ENCODE measurements at places on chromosomes 12 and 14.

DNA sequence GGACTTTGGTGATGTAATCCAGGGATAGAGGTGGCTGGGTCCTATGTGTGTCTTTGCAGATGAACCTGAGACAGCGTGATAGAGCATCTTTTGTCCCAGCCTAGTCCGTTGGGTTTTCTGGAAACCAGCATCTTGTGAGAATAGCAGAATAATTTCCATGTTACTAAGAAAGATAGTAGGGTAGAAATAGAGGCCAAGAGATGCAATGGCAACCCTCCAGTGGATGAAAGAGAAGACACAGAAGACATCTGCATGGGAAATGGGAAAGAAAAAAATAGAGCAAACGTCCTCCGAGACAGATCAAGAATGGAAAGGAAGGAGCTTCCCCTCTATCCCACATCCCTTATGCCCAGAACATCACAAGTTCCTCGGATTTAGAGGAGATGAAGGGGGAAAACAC lies 409.3 kb upstream of the TMEM132C start:
- DNase-seq: no peak

GRCh38 chr14:86521843-86522242 lies 991.9 kb downstream of the FLRT2 start:
- DNase-seq: no peak

GRCh38 chr12:131309700-131310099 lies 356.0 kb downstream of the ADGRD1 start:
- DNase-seq: no peak

GRCh38 chr12:113403435-113404415 lies at the start of gene SDS:
SDS (minus strand) TSS chr12:113403887; CDS start chr12:113399708, 4,179 bp downstream.
- no peak for DNase-seq

GRCh38 chr12:122062832-122063693 lies 15.5 kb upstream of the MLXIP start:
- DNase-seq: no peak

DNA sequence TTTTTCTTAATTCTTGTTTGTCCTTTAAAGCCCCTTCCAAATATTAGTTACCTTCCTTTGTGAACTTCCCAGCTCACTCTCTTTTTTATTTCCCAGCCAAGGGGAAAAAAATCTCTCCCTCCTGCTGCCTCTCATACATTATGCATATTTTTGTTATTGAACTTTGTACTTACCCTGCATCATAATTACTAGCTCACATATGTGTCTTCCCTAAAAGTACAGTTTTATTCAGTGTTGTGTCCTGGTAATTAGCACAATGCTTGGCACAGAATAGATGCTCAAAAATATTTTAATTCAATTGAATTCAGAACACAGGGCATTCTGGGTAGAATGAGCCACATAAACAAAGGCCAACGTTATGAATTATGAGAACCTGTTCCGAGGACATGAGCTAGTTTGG lies 91.9 kb downstream of the SCN8A start:
- DNase-seq: no peak

DNA sequence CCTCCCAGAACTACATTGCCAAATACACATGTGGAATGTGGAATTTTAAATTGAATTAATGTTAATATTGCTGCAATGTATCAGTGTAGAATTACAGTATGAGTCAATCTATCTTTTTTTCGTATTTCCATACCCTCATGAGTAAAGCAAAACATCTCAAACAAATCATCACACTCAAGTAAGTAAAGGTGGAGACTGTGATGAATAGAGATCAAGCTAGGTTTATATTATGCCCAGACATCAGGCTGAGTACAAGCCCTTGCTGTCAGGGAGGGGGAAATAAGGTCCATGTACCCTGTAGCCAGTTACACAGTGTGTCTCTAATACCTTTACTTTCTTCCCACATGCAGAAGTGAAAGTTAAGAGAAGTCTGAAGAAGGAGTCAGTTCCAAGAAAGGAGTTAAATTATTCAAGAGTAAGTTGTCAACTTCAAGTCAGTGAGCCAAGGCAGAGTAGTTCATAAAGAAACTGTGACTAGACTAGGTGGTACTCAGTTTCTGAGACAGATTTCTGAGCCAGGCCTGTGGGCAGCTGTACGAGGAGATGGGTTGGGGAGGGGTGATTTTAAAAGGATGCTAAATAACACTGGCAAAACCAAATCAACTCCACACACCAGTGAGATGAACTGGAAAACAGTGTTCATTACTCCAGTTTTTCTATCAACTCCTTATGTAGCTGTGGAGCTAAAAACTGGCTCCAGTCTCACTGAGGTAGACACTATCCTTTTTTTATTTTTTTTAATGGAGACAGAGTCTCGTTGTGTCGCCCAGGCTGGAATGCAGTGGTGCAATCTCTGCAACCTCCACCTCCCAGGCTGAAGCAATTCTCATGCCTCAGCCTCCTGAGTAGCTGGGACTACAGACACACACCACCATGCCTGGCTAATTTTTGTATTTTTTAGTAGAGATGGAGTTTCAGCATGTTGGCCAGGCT lies 23.8 kb upstream of the STK38L start:
- no peak for DNase-seq

- no peak for DNase-seq
These were observed 67.2 kb downstream of the NKX2-1 start for GRCh38 chr14:36452860-36453259.
